ENCODE measurements at places on chromosomes 4 and X.
A peak's percentile ranks its signal among the peaks of the same experiment; 100 is the strongest.

DNA sequence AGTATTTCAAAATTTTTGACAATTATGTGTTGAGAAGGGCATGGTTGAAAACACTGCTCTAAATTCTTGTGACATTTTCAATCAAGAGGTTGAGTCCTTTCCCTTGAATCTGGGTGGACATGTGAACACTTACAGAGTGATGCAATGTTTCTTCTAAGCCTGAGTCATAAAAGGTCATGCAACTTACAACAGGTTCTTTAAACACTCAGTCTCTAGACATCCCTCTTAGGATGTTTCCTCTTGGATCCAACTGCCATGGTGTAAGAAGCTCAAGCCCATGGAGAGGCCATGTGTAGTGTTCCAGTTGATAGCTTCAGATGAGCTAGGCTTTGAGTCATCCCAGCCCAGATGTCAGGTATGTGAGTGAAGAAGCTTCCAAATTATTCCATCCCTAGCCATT, 232.2 kb upstream of the MAOA start:
- H3K36me3 ChIP-seq = no peaks in the 10 kb centered on the region
- no peak overlapping the region for H3K4me3 ChIP-seq
- no peak for DNase-seq
- H3K4me1 ChIP-seq = no peaks in the 10 kb centered on the region

GRCh38 chr4:25013756-25014661, 16.7 kb downstream of the LGI2 start:
- H3K27me3 ChIP-seq = no peaks in the 10 kb centered on the region
- no peak overlapping the region for H3K4me3 ChIP-seq
- H3K27ac ChIP-seq = no peak overlapping the region
- DNase-seq = no peak

DNA sequence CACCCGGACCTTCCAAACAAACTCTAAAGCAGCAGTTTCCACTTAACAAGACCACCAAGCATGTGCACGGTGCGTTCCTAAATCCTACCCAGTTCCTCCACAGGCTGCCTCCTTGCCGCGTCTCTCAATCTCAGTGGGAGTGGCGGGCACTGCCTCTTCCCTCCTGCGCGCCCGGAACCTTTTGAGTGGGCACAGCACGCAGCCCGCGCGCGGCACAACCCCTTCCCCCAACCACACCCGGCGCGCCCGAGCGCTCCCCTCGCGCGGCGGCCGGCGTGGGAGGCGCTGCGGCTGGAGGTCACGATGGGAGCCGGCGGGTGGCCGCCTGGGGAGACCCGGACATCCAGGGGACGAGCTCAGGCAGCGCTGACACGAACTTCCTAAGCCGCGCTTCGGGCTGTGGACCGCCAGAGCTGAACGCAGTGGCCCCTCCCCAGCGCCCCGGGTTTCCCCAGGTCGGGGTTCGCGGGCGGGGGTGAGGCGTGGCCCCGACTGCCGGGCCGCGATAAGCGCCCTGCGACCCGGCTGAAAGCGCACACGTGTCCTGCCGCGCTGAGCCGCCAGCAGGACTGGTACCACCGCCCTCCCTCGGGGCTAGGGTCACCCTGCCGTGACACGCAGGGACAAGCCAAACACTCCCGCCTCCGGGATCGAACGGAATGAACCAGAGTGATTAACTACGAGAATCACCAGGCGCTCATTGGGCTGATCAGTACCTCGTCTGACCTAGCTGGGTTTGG, at the start of gene ABCG2:
ABCG2 (minus strand) TSS at position 151 of the 740 bp plus-strand sequence. CDS start 18,644 bp downstream, outside the sequence.
- no peak within 1 kb of the TSS for H3K27ac ChIP-seq
- peak; percentile 19 for DNase-seq
- H3K27me3 ChIP-seq = no peaks in the 10 kb centered on the region

DNA sequence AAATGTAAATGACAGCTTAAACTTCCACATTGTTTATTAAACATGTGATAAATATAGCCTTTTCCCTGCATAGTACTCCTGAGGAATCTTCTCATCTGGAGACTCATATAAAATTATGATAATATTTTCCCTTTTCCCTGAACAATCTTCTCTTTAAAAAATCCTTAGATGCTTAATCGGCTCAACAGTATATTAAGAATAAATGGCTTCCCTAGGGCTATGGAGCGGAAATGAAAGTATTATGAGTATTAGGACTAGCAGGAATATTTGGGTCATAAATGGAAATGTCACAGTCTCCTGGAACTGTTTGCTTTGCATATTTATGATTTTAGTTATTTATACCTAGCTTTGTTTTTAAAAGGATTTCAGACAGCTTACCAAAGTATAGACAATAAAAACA, 200.7 kb upstream of the PDE5A start:
- no peaks in the 10 kb centered on the region for H3K36me3 ChIP-seq
- no peaks in the 10 kb centered on the region for H3K27me3 ChIP-seq
- no peak overlapping the region for H3K4me3 ChIP-seq

DNA sequence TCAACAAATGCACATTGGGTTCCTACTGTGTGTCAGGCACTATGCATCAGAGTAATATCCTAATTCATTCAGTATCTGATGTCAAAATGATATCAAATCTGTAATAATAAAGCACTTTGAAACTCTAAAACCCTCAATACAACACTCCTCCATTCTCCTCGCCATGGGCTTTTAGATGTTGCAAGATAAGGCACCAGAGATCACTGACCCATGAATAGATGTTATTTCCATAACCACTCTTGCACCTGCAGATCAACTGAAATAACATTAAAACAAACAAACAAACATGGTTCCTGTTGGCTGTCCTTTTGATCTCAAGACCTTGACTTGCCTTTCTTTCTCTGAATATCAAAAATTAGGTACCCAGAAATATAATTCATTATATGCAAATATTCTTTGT, 100.2 kb downstream of the MAB21L2 start:
- no peaks in the 10 kb centered on the region for H3K27me3 ChIP-seq
- no peak for DNase-seq
- no peak overlapping the region for H3K4me3 ChIP-seq
- no peaks in the 10 kb centered on the region for H3K4me1 ChIP-seq
- H3K27ac ChIP-seq = no peak overlapping the region
- H3K36me3 ChIP-seq = no peaks in the 10 kb centered on the region

Measured in ovary (tissue), 10 donors.